CMK (cell line): ENCODE measurements at places on chromosomes 3 and 15.

- no peak for DNase-seq
Measured at GRCh38 chr3:197507541-197507940, 48.2 kb downstream of the BDH1 start.

GRCh38 chr3:64586952-64587351, 100.8 kb downstream of the ADAMTS9 start:
- no peak for DNase-seq

DNA sequence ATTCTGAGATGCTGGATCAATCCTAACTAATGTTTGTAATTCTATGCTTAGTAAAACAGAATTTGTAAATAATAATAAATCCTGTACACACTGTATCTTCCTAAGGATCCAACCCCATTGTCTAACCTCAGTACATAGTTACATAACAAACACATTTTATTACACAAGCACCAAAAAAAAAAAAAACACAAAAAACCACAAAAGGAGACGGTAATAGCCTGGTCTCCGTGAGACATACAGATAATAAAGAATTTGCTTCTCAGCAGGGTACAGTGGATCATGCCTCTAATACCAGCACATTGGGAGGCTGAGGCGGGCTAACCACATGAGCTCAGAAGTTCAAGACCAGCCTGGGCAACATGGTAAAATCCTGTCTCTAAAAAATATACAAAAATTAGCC, 558.7 kb downstream of the MAGI1 start:
- DNase-seq = no peak

GRCh38 chr3:16319307-16319706, 54.3 kb downstream of the OXNAD1 start:
- no peak for DNase-seq

DNA sequence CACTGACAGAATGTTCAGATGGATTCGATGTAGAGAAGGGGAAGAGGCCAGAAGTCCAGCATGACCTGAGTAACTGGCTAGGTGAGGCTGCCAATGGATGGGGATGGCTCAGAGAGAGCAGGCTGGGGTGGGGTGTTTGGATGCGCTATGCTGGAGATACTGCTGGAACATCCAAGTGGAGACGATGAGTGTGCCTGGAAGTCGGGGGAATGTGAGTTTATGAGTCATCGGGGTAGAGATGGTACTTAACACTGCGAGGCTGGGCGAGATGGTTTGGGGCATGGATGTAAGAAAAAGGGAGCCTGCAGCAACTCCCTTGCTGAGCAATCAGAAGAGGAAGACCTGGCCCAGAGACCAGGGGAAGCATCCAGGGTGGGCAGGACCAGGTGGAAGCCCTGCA, 180.7 kb downstream of the SLCO3A1 start:
- no peak for DNase-seq

DNA sequence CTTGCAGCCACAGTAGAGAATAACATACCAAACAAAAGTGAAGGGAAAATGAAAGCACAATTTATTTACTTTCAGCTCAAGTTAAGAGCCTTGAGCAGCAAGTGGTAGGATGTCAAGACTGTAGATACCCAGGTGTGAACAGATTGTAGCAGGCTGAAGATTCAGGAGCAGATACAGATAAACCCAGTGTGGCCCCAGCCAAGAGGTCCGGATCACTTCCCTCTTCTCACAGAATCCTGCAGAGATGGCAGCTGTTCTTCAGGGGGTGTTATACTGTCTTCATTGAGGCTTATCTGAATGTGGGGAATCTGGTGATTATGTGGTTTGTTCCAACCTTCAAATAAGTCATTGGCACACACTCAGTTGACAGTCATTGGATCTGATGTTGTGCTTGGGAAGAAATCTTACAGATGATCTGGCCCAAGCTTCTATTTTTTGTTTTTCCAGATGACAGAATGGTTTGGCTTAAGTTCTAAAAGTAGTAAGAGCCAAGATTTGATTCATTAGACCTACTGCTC, 2.2 kb downstream of the STARD9 start:
- DNase-seq = no peak

DNA sequence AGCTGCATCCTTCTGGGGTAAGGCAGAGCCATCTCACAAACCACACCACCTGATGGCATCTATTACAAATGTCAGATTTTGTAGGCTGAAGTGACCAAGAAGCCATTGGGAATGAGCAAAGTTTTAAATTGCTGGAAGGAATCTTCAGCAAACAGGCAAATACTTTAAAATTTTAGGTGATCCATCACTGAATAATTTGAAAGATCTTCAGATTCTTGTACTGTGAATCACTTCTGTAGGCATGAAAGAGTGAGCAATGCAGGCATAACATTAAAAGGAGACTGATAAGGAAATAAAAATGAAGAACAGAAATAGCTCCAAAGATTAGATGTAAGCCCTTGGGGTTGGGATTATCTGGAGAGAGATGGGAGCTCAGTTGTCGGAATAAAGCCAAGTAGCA, 36.0 kb upstream of the ALDH1L1 start:
- no peak for DNase-seq

DNA sequence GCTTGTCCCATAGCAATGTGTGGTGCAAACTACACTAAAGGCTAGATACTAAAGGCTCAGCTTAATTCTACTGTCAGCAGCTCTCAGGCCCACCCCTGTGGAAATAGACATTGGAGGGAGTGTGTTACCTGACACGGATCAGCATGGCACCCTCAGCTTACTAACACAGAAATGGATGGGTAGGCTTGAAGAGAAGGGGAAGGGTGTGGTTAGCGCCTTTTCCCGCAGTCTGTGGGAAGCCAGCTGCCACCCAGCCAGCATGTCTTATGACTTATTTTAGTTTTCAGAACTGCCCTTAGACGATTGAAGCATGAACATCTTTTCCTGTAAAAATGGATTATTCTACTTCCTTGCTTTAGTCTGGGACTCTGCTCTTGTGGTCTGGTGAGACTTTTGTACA, 25.8 kb upstream of the ADPGK start:
- DNase-seq = no peak

DNA sequence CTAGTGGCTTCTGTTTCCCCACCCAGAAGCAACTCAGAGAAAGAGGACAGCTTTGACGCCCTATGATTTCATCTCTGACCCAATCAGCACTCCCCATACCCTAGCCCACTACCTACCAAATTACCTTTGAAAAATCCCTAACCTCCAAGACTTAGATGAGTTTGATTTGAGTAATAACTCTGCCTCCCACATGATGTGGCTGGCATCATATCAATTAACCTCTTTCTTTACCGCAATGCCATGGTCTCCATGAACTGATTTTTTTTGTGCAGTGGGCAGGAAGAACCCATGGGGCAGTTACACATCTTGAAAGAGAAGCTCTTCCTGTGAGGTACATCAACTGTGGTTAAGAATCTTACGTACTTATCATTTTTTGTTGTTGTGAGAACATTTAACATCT, 25.5 kb upstream of the APOD start:
- no peak for DNase-seq

- no peak for DNase-seq
Measured at GRCh38 chr3:95235916-95236315, 1173.1 kb downstream of the NSUN3 start.

DNA sequence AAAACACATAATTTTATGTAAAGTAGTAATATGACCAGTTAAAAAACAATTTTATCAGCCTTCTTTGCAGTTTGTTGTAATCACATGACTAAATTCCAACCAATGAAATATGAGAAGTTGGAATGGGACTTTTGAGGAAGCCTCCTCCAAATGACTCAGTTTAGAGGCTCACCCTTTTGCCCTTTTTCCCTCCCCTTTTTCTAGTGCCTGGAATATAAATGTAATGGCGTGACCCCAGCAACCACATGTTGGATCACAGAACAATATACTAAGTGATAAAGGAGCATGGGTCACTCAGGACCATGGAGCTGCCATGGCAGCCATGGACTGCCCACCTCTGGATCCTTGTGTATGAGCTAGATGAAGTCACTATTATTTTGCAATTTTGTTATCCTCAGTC, 48.8 kb upstream of the HEG1 start:
- no peak for DNase-seq

GRCh38 chr3:64340641-64341101, 115.4 kb upstream of the PRICKLE2 start:
- DNase-seq = no peak

DNA sequence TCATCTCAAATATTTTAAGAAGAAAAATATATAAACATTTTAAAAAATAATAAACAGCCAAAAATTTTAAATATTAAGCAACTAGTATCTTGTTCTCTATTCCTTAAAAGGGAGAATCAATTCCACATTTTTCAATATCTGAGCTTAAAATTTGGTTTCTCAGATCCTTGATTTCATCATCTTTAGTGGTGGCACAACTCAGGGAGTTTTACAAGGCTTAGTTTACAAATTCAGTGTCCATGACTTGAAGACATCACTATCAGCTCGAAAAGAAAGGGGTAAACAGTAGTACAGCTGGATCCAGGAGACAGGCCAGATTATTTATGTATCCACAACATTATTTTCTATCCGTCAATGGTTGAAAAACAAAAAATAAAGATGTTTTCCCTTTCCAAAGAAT, 11.6 kb downstream of the IGF2BP2 start:
- DNase-seq = no peak

- DNase-seq = no peak
Measured at GRCh38 chr15:59360305-59360704, 12.4 kb downstream of the MYO1E start.

DNA sequence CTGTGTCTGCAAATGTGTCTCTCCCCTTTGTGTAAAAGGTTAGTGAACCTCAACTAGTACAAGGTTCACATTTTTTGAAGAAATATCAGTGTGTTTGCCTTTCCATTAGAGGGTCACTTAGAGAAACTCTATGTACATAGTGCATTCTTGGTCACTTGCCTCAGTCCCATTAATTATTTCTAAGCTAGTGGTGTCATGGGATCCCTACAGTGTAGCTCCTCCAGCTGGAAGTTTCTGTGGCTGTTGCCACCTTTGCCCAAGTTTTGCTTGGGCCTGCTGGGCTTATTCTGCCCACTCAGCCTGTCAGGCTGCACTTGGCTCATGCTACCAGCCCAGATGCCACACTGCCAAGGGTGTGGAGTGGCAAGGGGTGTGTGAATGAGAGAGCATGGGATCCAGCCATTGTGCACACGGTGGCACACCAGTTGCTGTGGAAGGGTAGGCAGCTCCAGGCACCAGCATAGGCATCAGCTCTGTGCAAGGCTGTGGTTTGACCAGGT, 161.7 kb downstream of the ARPP21 start:
- no peak for DNase-seq

DNA sequence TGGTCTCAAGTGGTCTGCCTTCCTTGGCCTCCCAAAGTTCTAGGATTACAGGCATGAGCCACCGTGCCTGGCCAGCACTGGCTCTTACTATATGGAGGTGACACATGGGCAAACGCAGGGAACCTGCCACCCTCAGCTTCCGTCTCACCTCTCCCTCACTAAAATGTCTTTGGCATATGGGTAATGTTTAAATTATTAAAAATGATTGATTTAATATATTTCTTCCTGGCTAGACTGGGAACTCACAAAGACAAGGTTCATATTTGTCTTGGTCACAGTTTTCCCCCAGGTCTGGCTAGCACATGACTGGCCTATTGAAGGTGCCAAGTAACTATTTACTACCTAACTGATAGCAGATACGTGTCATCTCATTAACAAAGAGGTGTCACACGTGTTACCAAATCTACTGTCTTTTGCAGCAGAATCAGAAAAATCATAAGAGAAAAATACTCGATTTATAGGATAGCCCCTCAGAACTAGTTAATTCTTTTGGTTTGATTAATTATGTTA, 48.2 kb downstream of the SYNM start:
- DNase-seq = no peak

- DNase-seq = no peak
Measured at GRCh38 chr15:79065706-79066376, 24.7 kb downstream of the RASGRF1 start.

- DNase-seq = no peak
Measured at GRCh38 chr15:69762373-69763148, 309.9 kb downstream of the RPLP1 start.

- no peak for DNase-seq
Measured at GRCh38 chr15:95880630-95881029, 449.9 kb upstream of the NR2F2 start.

- no peak for DNase-seq
Measured at GRCh38 chr15:32682977-32683630, 34.7 kb upstream of the GREM1 start.

GRCh38 chr3:11272906-11273574, 843 bp downstream of the ATG7 start:
- no peak for DNase-seq

DNA sequence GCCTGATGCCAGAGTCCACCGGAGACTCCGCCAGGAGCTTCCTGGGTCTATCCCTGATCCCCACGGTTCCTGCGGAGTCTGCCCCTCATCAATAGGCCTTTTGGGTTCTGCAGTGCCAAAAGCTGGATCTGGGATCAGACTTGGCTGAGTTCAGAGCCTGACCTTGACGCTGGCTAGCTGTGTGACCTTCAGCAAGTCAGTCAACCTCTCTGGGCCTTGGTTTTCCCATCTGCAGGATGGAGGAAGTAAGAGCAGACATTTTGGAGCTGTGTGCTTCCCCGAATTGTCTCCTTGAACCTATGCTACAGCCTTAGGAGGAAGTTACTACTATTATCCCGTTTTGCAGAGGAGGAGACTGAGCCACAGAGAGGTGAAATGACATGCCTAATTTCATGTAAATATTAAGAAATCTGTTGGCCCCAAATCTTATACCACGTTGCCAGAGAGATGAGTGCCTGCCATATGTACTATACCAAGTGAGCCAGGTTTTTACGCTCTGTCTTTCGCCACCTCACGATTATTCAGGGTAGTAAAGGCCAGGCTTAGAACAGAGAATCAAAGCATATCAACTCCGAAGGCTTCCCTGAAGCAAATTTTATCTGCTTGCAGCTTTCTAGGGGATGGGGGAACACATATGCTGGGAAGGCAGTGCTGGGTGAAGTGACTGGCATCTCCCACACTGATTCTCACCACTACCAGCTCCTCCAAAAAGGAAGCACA, 112.5 kb downstream of the SRGAP3 start:
- no peak for DNase-seq

DNA sequence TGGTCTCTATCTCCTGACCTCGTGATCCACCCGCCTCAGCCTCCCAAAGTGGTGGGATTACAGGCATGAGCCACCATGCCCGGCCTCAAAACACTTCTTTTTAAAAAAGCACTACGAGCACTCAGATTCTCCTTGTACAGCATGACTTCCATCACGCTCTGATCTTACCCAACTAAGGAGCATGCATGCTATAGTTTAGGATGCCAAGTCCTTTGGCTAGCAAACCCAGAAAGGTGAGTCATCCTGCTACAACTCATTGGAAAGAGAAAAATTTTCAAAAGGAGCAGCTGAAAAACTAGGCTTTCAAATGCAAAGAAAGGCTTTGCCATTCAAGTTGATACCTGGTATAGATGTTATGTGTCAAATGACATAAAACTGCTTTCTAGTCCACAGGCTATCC, 70.3 kb upstream of the PRICKLE2 start:
- no peak for DNase-seq

DNA sequence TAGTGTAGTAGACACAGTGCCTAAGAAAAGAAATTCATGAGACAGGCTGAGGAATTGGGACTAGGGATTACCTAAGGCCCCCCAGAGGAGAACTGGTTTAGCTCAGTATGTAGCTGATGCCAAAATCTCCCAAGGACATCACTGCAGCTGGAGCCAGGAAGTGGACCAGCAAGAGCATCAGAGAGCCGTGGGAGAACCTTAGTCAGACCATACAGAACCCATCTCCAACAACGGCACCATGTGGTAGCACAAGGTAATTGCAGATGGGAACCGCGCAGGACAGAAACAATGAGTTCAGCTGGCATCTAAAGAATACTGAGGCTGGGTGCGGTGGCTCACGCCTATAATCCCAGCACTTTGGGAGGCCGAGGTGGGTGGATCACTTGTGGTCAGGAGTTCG, 81.7 kb downstream of the WNT5A start:
- DNase-seq = no peak
